Stimulated activated CD4-positive, alpha-beta T cell treated with anti-CD3 and anti-CD28 coated beads, Interleukin-4, amount 100 ng/mL, for 24 hours (primary cell): ENCODE measurements at places on chromosomes 2 and 18.
A peak's percentile ranks its signal among the peaks of the same experiment; 100 is the strongest.

DNA sequence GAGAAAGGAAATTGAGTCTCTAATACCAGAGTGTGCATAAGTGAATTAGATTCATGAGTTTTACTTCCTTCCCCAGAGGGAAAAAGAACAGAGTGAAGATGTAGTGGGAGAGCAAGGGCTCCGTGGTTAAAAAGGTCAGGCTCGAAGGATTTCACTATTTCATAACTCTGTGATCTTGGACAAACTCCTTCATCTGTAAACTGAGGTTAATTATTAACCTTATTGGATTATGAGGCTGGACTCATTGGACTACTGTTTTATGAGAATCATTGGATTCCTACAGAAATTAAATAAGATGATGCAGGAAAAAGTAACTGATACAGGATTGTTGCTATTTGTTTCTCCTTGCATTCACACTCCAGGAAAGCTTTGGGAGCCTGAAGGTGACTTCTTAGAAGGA, 45.0 kb downstream of the SRD5A2 start:
- DNase-seq: no peak

- DNase-seq: no peak
These were observed 163.8 kb upstream of the CDH20 start for GRCh38 chr18:61169386-61169785.

GRCh38 chr2:239289545-239289944, 111.3 kb downstream of the HDAC4 start:
- DNase-seq: peak; percentile 20

DNA sequence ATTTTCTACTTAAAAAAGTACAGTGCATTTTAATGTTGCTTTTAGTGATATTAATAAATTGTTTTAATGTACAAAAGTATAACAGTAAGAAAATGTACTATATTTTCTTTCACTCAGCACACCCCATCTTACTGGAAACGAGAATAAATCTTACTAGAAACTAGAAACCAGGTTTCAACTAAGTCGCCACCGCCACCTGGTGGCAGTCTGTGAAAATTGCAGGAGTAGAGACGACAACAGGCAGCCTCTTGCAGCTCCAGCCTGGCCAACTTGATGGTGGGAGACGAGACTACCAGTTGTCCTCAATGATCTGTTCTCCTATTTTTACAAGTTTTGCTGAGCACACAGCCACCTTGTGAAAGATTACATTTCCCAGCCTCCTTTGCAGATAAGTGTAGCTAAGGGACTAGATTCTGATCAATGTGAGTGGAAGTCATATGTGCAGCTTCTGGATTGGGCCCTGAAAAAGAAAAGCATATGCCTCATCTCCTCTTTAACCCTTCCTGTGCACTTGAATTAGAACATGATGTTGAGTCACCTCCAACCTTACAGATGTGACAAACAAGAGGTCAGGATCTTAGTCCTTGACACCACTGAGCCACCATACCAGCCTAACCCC, 8.7 kb downstream of the OTOF start:
- peak; percentile 65 for DNase-seq

DNA sequence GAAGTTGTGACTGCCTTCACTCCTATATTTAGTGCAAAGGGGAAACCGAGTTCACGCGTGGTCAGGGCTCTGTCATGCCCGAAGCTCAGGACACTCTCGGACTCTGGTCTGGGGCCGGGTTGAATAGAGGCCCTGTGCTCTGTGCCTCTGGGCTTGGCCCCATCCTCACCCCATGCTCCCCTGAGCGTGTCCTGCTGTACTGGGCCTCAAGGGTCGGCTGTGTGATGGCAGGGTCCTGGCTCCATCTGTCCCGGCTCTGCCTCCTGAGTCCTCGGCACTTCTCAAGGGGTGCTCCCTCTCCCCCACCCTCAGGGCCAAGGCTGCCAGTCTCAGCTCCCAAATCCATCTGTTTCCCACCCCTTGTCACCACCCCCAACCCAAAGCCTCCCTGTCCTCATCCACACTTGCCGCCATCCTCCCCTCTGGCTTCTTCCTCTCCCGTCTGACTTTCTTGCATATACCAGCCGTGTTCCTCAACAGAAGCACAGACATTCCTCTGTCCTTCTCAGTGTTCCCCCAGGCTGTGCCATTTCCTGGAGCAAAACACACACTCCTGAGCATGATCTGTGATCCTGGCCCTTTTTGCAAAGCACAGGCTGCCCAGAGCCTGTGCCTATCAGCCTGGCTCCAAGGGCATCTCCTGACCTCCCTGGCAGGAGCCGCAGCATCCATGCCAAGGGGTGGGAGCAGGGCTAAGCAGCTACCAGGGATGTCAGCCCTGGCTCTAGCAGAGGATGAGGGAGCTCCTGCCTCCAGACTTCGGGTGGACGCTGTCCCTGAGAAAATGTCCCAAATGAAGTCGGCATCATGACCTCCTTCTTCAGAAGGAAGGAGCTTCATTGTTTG, 64.2 kb upstream of the OTOS start:
- DNase-seq: no peak

GRCh38 chr2:26752656-26753055, 11.4 kb upstream of the SLC35F6 start:
- no peak for DNase-seq

- DNase-seq: no peak
These were observed 593.2 kb downstream of the ZEB2 start for GRCh38 chr2:143926736-143927135.

GRCh38 chr2:187552381-187552780, 1.9 kb downstream of the TFPI start:
- no peak for DNase-seq

GRCh38 chr2:160326786-160327185, 126.7 kb upstream of the ITGB6 start:
- no peak for DNase-seq

DNA sequence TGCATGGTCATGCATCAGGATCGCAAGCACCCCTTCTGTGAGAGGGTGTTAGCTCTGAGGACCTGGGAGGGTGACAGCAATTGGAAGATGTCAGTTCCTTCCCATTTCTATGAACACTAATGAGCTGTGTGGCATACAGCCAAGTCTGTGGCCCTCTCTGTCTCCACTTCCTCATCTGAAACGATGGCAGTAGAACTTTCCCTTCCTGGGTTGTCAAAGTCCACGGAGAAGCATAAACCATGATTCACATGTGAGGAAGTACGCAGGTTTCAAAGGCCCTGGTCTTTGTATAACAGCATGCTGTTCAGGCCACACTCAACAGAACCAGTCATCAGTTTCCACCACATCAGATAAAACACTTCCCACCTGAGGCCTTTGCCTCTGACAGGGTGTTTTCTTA, 167.4 kb upstream of the RAB6C start:
- DNase-seq: no peak

DNA sequence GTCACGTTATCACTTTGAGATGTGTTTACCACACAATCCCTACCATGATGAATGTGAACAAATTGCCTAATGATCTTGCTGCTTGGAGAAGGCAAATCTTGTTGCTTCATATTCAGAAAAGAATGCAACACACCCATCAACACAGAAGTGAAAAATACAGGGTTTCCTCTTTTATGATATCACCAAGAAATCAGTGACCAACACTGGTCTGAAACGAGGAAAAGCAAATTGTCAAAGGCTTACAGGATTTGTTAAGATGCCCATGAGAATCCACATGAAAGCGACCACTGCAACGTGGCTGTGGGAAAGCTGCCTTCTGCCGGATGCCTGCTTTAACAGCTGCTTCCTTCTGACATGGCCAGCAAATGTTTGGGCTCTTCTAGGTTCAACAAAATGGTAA, 397.6 kb upstream of the LRATD1 start:
- DNase-seq: no peak

DNA sequence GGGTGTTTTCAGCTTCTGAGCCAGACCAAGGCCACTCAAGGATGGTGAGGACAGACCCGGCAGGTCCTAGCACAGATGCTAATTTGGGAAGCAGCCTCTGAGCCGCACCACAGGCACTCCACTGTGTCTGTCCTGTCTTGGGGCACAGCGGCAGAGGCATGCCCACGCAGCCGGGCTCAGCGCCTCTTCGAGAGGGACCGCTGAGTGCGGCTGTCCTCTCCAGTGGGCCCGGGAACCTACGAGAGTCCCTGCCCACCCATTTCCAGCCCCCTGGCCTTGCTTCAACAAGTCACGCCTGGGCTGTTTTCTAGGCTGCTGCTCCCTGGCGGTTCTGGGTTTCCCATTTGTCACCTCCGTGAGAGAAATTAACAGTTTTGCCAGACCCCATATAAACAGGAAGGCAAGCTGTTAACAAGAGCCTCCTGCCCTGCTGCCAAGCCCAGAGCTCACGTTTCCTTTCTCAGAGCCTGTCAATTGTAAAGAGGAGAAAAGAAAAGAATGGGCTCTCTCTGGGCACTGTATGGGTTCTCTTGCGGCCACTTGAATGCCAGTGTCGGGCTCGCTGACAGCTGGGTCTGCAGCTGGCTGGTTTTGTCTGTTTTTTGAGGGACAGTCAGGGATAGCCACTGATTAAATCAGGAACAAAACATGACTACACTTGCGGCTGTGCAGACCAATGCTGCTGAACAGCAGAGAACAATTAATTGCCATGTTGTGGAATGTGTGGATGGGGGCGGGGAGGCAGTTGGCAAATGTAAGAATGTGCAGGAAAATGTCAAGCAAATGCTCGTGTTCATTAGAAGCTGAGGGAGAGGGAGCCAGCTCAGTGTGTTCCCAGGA, 30.6 kb downstream of the TMEM17 start:
- DNase-seq: no peak

DNA sequence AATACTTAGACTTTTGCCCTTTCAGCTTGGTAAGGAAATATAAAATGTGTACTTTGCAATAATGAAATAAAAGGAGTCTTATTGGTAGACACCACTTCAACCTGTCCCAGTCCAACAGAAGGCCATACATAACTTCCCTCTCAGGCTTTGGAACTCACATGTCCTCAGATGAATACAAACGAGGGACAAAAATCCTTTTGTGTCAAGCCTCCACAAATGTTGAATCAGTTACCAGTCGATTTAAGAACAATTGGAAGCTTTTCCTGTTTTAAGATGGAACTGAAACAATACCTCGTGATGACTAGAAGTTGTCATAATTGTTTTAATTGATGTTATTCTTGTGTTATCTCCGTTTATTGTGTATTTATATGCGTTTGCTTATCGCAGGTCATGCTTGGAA, 385.1 kb upstream of the POU3F3 start:
- no peak for DNase-seq

- no peak for DNase-seq
These were observed 1.6 kb downstream of the ST8SIA3 start for GRCh38 chr18:57353940-57354461.

DNA sequence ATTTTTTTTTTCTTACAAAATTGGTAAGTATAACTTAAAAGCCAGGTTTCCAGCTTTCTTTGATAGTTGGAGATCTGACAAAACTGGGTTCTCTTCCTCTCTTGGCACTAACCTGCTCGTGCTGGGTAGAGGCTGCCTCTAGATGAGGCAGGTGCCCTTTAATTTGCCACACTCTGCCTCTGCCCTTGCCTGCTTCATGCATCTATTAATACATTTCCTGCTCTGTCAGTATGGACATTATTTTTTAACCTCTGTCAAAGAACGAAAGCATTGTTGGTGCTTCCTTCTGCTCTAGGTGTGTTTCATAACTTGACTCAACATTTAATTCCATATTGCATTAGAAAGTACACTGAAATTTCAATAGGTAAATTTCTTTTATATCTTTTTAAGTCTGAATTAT, 490.7 kb upstream of the ZEB2 start:
- no peak for DNase-seq

GRCh38 chr18:57621246-57621604, 411 bp downstream of the NARS1 start:
- DNase-seq: peak; percentile 36

DNA sequence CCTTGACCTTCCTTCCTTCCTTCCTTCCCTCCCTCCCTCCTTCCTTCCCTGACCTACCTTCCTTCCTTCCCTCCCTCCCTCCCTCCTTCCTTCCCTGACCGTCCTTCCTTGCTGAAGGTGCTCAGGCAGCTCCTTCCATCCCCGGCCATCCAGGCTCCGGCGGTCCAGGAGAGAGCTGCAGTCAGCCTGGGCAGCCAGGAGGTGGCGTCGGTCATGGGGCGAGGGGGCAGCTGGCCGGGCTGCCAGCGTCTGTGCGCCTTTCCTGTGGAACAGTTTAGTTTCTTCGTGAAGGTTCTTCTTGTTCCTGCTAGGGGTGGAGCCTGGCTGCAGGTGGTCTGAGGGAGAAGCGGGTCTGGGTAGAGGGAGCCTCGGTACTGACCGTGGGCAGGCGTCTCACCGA, 15.7 kb downstream of the GPR35 start:
- no peak for DNase-seq

DNA sequence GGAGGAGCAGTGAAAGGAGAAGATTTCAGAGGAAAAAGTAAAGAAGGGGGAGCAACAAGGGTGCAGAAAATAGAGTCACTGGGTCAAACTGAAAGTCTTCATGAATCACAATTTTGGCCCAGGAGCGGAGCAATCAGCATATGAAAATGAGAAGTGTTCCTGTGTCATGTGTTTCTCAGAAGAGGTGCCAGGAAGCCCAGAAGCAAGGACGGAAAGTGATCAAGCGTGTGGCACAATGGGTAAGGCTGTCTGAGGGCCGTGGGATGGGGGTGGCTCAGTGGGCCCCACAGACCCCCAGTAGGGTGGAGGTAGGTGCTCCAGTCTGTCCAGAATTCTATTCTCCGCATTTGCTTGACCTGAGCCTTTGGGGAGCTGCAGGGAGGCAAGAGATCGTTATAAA, 44.2 kb downstream of the SP140 start:
- DNase-seq: no peak

GRCh38 chr18:52313213-52313612, 26.8 kb upstream of the DCC start:
- no peak for DNase-seq

- DNase-seq: no peak
These were observed 95.4 kb upstream of the CHRNA1 start for GRCh38 chr2:174859563-174860169.

GRCh38 chr2:43033466-43034241, 192.8 kb downstream of the ZFP36L2 start:
- no peak for DNase-seq

DNA sequence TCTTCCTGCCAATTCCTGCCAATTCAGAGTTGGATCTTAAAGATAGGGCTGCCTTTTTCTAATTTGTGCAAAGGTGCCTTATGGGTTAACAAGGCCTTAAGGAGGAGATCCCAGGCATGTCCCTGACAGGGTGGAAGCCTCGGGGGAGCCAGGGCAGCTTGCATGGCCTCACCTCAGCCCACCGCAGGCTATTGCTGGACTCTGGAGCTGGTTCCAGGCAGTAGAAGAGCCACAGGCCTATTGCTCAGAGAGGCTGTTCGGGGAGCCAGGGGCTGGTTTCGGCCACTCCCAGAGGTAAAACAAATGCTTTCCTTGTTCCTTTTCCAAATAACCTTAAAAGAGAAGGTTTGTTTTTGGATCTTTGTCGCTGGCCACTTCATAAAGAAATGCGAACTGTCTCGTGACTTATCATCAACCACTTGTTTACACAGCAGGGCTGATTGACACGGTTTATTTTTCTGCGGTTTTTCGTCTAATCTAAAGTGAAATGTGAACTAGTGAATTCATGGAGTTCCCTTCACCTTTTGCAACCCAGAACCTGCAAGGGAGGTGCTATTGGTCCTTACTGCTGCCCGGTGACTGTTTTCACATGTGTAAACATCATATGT, 108.6 kb downstream of the APOB start:
- DNase-seq: no peak
